ENCODE measurements at places on chromosomes 12 and 14. TPM values are rescaled to one million over a fixed set of nuclear protein-coding genes. Genes with fewer than 3 reads are reported as not detected.

NEUROD4 gene
- not detected for total RNA-seq

PPP1R36 gene
- total RNA-seq, result 0.89 TPM

GRCh38 chr12:7171854-7172253 lies 17.6 kb upstream of the PEX5 start:
- DNase-seq, result no peak

- no peak for DNase-seq
These were observed 152.7 kb downstream of the SRGAP1 start for GRCh38 chr12:63997198-63997597.

Measured in M059J (cell line).